Ecto neural progenitor cell (in vitro differentiated cells): ENCODE measurements at places on chromosomes 2 and 18.

- DNase-seq: no peak
These were observed 24.1 kb downstream of the EIF2AK3 start for GRCh38 chr2:88603146-88603545.

DNA sequence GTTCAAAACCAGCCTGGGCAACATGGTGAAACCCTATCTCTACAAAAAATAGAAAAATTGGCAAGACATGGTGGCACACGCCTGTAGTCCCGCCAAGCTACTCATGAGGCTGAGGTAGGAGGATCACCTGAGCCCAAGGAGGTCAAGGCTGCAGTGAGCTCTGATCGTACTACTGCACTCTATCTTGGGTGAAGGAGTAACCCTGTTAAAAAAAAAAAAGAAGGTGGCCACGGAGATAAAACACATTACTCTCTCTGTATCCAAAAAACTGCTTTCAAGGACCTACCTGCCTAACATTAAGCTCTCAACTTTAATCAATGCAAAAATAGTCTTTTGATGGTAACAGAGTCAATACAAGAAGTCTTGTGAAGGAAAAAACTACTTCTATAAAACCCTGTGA lies 57.3 kb downstream of the BAZ2B start:
- DNase-seq: no peak

DNA sequence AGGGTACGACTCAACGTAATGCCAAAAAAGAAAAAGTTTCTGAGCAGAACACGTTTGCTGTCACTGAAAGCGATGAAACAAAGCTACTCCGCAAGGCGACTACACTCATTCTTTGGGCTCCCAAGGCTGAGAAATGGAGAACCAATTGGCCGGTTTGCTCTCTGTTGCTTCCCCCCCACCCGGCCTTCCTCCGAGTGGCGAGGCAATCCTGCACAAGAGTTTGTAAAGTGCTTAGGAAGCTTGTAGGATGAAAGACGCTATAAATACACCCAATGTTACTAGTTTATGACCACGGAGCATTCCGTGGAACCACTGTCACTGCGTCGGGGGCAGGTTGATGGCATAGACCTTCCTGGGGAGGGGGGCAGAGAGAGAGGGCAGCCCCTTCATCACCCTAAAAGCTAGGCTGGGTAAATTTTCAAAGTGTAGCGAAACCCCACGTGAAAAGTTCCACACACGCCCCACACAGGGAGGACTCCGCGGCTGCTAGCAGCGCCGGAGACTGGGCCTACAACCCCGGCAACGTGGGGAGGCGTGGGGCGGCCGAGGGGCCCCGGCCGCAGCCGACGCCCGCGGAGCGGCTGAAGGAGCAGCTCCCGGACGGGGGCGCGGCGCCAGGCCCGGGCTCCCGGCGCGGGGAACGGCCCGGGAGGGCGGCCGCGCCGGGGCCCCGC lies 915 bp downstream of the CUL3 start:
- peak; percentile 58 for DNase-seq

GRCh38 chr2:186531257-186531775 lies 45.3 kb downstream of the ZC3H15 start:
- no peak for DNase-seq

DNA sequence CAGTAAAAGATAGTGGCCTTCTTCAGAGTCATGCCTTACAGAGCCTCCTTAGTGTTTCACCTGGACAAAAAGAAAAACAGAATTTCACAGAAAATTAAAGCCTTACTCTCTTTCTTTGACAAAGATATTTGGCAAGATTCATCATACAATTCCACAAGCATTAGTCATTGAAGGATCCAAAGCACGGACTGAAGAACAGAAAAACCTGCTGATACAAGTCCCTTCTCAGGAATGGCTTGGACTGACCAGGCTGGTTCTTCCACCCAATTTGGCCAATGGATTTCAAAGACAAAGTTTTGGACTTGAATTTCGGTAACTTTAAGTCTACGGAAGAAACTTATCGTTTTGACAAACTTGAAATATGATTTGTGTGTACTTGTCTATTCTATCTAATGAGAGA lies 39.1 kb upstream of the GALNT3 start:
- DNase-seq: no peak

- no peak for DNase-seq
These were observed 6.9 kb downstream of the CD8A start for GRCh38 chr2:86783615-86784339.

GRCh38 chr2:54787755-54788366 lies 64.4 kb downstream of the EML6 start:
- DNase-seq: no peak

DNA sequence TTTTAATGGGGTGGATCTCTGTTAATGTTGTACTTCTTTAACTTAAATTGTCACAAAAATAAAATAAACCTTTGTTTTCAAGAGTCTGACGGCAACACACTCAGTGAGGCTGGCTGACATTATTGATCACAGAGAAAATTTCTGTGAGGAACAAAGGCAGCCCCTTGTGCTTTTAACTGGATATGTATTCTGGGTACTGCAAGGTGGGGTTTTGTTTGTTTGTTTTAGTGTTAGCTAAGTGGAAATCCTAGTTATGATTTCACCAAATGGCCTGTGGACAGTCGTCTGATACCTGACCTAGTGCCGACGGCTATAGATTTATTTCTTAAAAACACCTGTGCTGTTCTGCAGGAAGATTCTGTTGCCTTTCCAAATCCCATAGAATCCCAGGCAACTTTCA lies 1329.5 kb upstream of the ZEB2 start:
- no peak for DNase-seq
